ENCODE measurements at places on chromosomes 7 and 10.
A peak's percentile ranks its signal among the peaks of the same experiment; 100 is the strongest.

DNA sequence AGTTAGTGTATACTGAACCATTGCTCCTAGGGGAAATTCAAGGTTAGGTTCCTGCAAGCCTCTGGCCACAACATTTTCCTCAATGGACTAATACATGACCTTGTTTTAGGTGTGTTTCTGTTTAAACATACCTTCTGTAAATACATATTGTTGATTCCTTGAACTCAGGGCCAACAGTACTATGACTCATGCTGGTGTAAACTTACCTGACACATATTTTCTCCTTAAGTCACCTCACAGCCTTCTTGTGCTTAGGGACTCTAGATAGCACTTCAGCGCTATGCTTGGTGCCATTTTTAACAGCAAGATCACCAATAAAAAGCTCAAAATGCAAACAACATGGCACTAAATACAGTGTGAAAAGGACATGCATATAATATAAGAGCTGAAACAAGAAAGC, 176.4 kb downstream of the TAX1BP1 start:
- no peak for DNase-seq

GRCh38 chr7:21766218-21766617, 179.5 kb downstream of the CDCA7L start:
- DNase-seq, result no peak

DNA sequence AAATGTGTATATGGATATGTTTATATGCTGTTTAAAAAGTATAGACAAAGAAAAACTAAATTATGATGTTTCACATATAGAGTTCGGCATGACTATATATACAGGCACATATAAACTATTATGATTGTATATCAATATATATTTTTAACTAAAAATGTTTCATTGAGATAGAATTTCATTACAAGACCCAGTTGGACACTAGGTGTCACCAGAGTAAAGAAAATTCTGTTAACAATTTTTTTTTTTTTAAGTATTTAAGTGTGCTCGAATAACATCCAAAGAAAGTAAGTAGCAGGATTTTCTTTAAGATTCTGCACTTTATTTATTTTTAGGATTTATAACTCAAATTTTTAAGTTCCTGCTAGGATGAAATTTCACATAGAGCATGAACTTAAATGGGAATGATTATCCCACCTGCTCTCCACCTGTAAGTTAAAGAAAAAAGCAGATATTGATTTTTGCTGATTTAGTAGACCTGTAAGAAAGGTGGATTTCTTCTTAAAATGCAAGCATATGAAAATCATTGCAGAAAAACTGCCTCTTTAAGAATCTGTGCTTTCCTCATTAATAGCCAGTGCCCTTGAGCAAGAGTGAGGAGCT, 961.5 kb downstream of the PCDH15 start:
- peak; percentile 13 for DNase-seq

DNA sequence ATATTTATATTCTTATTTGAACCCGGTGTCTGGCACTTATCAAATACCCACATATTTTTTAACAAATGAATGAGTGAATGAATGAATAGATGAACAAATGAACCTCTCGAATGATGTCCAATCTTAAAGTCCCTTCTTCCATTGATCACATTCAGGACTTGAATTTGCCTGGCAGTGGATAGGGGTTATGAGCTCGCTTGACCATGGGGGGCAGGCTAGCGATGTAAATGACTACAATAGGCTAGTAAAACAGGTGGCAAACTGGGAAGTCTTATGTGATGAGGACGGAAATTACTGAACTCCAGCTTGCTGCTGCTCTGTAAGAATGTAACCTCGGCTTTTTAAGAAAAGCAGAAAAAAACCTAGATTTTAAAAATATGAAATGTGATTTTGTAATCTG, 247.7 kb upstream of the DKK1 start:
- no peak for DNase-seq

GRCh38 chr7:38950309-38950708, 27.4 kb upstream of the POU6F2 start:
- DNase-seq, result no peak

- DNase-seq, result no peak
Measured at GRCh38 chr10:11154849-11155498, 137.3 kb downstream of the CELF2 start.

GRCh38 chr10:113920875-113921274, 66.4 kb downstream of the NHLRC2 start:
- DNase-seq, result no peak
